ENCODE measurements at places on chromosomes 7 and 10. TPM values are rescaled to one million over a fixed set of nuclear protein-coding genes. Genes with fewer than 3 reads are reported as not detected.

Gene HYAL4
- not detected for total RNA-seq

Gene BAZ1B
- 66.9 TPM for total RNA-seq

Gene SRRM3
- total RNA-seq = 2.9 TPM

Gene HECW1
- 4.8 TPM for total RNA-seq

Gene WDR86
- total RNA-seq = 101 TPM

Gene GARS1
- 51.4 TPM for total RNA-seq

Gene SEMA3D
- total RNA-seq = 15.9 TPM

Gene NPTX2
- total RNA-seq = 3.8 TPM

Gene SPDYE2
- 0.31 TPM for total RNA-seq

Gene EVX1
- total RNA-seq = not detected

Gene SPAM1
- total RNA-seq = not detected

Gene HYCC1
- total RNA-seq = 60.0 TPM

Gene SPDYE8
- not detected for total RNA-seq

Gene C10orf95
- total RNA-seq = not detected

Gene GRID2IP
- total RNA-seq = 0.18 TPM

Gene EEPD1
- total RNA-seq = 19.3 TPM

Gene HELLS
- total RNA-seq = 6.2 TPM

Gene UCMA
- total RNA-seq = not detected

Gene OPALIN
- total RNA-seq = not detected

Gene NPFFR1
- 4.8 TPM for total RNA-seq

Gene C10orf67
- 1.2 TPM for total RNA-seq

Gene APBB1IP
- 17.0 TPM for total RNA-seq

Gene CUZD1
- 0.80 TPM for total RNA-seq

Gene NFE2L3
- total RNA-seq = 3.8 TPM

Gene BTBD16
- 0.89 TPM for total RNA-seq

Data from sciatic nerve (tissue), 2 donors.